Fibroblast of lung (primary cell): ENCODE measurements at places on chromosomes 5 and 9. TPM values are rescaled to one million over a fixed set of nuclear protein-coding genes. Genes with fewer than 3 reads are reported as not detected.

- DNase-seq: no peak
Measured at GRCh38 chr9:108108280-108108851, 618.8 kb upstream of the KLF4 start.

The FBP1 gene
- not detected in 2 replicates for polyA plus RNA-seq

The KCNN2 gene
- 0.08 and 1.2 TPM in 2 replicates for polyA plus RNA-seq

DNA sequence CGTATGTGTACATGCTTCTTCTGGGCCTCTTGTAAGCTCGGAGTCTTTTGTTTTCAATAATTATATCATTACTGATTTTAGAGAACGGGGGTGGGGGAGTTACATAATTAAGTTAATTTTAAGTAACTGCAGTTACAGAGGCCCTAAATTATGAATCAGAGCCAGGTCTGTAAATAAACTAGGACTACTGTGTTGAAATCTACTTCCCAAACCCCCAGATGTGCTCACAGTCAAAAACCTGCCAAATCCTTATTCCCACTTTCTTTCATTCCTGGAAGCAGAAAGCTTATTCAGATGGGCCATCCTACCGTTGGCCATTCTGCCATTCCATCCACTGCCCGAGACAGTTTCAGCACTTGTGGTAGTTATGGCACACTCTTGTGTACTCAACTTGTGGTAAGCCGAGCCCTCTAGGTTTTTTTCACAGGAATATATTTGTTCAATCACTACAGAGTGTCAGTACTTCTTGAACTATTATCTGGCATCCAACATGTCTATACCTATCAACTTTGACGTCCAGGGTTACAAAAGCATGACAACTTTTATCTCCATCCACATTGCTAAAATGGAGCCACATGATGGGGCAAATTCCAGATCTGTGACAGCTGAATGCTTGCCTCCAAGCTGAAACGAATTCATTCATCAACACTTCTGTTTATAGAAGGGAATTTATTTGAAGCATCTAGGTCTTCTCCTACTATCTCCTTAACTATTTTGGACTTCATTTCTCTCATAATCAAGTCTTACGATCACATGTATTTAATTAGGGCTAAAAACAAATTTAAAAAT is 37.8 kb downstream of the GLRX start:
- no peak for DNase-seq

GRCh38 chr5:138653502-138653901 is 78.3 kb upstream of the HSPA9 start:
- no peak for DNase-seq

DNA sequence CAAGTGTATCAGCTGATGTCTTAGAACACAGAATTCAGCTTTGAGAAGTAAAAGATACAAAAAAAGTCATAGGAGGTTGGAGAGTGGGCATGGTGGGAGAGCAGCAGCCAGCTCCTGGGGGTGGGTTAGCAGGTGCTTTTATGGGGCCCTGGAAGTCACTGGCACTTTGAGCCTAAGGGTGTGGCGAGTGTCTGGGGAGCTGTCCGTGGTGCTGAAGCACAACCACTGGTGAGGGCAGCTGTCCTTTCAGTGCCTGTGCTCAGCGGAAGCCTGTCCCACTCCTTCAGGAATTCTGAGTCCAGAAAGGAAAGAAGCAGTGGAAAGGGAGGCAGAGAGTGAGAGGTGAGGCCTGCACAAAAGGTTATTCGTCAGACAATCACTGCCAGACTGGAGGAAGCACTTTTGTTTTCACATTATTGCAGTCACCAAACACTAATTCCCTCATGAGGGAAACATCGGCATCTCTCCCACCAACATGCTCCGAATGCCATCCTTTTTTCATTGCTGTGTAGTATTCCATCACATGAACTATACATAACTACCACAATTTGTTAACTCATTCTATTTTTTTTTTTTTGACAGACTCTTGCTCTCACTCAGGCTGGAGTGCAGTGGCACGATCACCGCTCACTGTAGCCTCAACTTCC is 59.4 kb upstream of the RAPGEF1 start:
- peak; percentile 44 for DNase-seq

The RLN2 gene
- polyA plus RNA-seq: not detected in 2 replicates

DNA sequence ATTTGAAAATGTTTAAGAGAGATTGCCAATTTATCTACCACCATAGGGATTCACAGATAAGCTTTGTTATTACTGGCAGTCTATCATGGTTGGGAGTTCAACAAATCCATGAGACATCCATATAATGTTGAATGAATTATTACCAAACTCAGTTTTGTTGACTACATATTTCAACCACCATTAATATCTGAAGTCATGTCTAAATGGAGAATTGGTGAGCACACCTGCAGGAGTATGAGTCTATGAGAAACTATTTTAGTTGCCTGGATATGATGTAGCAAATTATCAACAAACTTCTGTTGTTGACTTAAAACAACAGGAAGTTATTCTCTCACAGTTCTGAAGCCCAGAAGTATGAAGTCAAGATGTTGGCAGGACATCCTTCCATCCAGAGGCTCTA is 126.8 kb upstream of the FBXL7 start:
- no peak for DNase-seq

DNA sequence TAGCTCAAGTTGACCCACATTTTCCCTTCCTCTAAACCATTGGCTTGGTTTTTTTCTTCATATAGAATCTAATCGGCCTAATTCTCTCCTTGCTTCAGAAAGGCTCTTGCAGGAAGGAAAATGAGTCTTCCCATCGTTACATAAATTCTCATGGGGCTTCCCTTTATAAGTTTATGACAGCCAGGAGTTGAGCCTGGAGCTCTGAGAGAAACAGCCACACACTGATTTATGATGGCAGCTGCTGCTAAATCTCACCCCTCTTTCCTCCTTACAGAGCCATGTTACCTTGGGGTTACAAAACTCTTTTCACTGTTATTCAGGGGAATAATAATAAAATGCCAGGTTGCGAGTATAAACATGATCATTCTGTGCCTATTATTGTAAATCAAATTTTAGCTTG is 5.2 kb upstream of the RNF14 start:
- DNase-seq: no peak

The RUFY1 gene
- polyA plus RNA-seq: 32.2 and 32.8 TPM in 2 replicates
